ENCODE measurements at places on chromosomes 11 and 22.

- DNase-seq: no peak
These were observed 31.7 kb downstream of the PAX6 start for GRCh38 chr11:31779374-31779791.

GRCh38 chr11:16805938-16806337, 67.5 kb downstream of the C11orf58 start:
- DNase-seq: no peak

DNA sequence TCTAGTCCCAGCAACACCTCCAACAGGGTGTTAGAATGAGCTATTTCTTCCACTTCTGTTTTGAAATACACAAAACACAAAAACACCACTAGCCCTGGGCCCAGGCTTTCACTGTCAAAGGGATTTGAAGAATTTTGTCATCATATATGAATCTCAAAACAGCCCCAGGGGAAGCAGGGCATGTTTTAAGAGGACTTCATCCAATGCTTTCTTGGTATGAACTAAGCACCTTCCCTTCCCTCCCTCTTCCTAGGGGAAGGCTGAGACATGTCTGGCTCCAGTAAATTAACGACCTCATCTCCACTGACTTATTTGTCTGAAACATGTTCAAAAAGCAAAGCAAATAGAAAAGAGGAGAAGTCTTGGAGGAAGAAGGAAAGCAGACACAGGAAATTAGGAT, 75.7 kb upstream of the INCENP start:
- no peak for DNase-seq

DNA sequence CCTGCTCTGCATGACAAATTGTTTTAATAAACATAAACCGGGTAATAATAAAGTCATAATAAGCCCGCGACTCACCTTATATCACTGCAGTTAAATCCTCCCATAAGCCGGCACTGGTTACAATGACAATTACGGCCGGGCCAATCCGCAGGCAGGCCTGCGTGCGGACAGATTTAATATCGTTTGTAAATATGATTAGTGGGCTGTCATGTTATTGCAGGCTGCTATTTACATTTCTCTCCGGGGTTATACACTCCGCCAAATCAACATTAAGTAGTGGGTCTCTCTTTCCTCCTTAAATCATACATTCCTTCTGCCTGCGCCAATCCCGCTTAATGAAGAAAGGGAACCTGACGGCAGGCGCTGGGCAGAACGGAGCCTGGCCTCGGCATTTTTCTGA, 51.8 kb upstream of the LMO1 start:
- no peak for DNase-seq

GRCh38 chr11:11428714-11429113, 75.7 kb upstream of the CSNK2A3 start:
- DNase-seq: peak; percentile 37

- DNase-seq: peak; percentile 92
These were observed at the start of the genes NLRP14 and ZNF214 for GRCh38 chr11:7020183-7020917. Gene NLRP14, plus strand, starts transcription at chr11:7020479. Its CDS starts 18,108 bp downstream, at chr11:7038587. Gene ZNF214, minus strand, starts transcription at chr11:7020346. Its CDS starts 17,511 bp downstream, at chr11:7002835.

DNA sequence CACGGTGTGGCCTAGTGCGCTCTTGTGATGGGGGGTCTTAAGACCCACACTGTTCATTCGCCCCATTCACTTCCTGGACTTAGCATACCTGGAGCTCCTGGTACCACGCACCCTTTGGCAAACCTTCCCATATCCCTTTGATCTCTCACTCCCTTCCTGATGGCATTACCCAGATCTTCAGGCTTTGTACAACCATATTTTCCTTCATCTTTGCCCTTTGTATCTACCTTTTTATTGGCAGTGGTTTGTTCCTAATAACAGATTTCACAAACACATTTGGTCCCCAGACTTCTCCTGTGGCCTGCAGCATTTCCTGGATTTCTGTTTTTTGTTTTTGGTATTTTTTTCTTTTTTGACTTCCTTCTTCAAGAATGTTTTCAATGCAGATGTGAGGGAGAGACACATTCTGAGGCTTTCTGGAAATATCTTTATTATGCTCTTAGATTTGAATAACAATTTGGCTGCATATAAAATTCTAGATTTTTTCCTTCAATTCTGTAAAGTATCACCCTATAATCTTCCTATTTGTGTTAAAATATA, 16.1 kb upstream of the IFITM3 start:
- DNase-seq: no peak

GRCh38 chr11:102729849-102730815, 5.4 kb upstream of the MMP8 start:
- no peak for DNase-seq

GRCh38 chr11:37788141-37788877, 1190.3 kb upstream of the RAG2 start:
- DNase-seq: no peak

DNA sequence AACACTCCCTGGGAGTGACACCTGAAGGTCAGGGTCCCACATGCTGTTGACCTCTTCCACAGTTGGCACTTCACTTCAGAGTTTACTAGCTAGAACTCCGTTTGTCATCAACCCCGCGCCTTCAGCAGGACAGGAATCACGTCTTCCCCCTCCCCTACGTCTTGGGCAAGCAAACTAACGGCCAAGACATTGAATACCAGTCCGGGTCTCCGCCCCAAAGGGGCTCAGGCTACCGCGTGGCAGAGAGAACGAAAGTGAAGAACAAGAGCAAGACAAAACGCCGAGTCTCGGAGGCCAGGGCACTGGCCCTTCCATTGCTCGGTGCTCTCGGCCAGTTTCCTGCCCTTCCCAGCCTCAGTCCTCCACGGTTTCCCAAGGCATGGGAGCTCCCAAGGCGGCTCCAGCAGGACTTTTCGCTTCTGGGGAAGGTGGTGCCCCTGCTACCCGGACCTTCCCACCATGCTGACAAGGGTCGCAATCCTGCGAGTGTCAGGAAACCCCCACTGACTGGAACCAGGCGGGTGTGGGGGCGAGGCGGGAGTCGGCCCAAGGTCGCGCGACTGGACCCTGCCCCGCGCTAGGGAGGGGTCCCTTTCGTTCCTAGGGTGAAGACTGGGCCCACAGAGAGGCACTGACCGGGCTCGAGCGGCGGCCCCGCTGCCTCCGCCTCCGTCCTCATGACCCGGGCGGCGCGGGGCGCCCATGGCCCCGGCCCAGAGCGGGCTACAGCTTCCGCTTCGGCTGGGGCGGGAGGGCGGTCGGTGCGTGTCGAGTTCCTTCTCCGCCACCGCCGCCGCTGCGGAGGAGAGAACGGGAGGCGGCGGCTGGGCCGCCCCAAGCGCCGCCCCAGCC, at the start of gene GUCD1:
TSS of gene GUCD1 (minus strand) at position 826 of the 852 bp plus-strand sequence. CDS start at position 679, 147 bp downstream.
- DNase-seq: no peak

GRCh38 chr11:73184953-73185671, 33.0 kb upstream of the P2RY2 start:
- DNase-seq: peak; percentile 41

DNA sequence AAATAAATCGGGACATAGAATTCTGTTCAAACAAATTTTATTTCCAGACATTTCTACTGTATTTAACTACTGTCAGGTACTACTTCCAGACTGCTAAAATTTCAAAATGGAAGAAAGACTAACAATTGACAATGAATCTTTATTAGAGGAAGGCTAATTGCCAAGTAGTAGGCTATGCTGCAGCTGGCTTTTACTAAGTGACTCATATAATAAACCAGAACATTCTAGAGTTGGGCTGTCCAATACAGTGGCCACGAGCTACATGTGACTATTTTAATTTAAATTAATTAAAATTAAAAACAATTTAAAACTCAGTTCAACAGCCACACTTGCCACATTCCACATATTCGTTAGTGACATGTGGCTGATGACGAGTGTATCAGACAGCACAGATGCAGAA, 27.6 kb downstream of the CHKA start:
- no peak for DNase-seq

DNA sequence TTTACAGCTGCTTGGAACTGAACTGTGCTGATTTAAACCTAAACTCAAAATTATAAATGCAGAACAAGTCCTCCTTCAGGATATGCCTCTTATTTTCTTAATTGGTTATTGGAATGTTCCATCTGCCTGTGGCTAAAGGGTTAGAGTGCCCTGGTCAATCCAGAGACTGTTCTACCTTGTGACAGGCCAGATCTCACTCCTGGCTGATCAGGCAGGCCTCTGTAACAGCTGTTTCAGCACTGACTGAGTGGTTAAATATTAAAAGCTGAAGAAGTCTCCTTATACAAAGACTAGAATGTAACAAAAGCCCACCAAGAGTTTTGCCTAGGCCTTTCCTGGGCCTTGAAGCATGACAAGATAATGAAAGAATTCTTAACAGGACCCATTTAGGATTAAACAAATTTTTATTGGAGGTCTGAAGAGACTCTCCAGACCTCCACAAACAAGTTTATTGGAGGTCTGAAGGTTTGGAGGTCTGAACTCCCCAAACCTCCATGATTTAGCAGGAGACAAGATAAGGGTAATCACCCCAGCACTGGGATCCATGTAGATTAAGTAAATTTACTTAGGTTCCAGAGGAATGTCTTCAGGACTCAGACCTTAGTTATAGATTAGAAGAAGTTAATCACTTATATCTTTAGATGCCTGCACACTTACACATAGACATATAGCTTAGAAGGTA, 35.8 kb downstream of the TMPRSS5 start:
- no peak for DNase-seq

DNA sequence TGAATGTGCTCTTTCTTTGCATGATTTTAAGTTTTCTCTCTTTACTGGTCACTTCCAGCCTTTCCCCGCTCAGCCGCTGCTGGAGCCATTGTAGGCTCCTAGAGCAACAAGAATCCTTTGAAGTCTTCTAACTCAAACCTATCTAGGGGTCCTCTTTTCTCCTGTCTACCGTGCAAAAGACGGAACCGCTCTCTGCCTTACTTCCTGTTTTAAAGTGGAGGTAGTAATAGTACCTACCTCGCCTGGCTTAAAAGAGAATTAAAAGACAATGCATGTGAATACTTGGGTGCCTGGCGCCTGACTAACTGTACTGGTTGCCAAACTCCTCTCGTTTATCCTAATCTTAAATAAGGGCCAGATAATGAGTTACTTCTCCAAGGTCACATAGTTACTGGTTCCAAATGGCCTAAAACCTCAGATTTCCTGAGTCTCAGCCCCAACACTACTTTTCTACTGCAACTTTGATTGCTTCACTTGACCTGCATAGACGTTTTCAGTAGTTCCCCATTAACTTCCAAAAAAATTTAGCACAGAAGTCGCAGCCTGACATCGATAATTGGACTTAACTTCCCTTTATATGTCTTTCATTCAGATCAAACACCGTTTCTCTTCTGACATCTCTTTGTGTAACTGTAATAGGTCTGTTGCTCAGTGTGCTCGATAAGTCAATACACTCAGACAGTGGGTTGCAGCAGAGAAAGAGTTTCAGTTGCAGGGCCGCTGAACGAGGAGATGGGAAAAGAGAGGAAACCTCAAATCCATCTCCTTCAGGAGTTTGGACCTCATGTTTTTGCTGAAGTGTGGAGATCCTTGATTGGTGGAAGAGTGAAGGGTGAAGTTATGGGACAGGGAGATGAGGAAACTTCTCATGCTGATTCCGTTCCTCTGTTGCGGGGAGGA, 891 bp downstream of the SAMM50 start:
- DNase-seq: no peak

GRCh38 chr22:32951807-32952153, 106.4 kb downstream of the SYN3 start:
- peak; percentile 50 for DNase-seq

DNA sequence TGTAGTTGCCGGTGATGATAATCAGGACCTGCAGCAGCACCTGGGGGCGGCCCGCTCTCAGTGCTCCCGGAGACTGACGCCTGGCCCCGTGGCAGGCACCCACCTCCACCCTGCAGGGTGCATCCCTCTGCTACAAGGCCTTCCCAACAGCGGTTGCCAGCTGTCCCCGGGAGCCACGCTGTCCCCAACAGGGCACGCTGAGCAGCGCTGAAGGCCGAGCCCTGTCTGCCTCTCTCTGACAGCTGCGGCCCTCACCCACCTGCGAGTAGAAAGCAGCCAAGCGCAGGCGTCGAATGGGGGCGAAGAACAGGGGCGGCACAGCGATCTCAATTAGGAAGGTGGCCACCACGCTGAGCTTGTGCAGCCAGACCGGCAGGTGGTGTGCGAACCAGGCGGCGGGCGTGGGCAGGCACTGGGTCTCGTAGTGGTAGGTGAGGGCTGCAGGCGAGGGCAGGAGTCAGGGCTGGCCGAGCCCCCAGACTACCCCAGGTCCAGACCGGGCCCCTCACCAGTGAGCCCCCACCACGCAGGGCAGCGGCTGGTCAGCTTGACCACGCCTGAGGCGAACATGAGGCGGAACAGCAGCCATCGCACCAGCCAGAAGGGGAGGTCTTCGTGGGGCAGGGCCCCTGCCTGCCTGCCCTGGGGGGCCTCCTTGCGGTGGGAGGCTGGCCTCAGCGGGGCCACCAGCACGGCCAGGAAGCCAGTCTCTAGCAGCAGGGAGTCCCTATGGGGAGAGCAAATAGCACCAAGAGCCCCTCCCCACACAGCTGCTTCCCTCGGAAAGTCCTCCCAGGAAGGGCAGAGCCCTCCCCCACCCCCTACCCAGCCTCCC, 1.5 kb downstream of the LMF2 start:
- no peak for DNase-seq

DNA sequence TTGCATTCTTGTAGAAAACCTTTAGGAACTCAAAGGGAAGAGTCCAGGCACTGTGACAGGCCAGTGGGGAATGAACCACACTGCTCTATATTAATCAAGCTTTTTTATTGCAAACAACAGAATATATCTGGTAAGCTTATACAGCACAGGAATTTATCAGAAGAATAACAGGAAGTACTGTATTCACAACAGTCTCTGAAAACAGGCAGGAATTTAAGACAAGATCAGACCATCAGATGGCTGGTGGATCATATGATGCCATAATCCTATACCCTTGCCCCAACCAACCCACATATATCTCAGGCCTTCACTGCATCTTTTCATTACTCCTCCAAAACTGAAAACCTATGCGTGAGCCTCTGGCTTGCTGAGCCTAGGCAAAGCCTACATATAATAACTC, 1.0 kb upstream of the HTATIP2 start:
- no peak for DNase-seq

GRCh38 chr22:37972527-37972926, 11.8 kb downstream of the SOX10 start:
- no peak for DNase-seq

DNA sequence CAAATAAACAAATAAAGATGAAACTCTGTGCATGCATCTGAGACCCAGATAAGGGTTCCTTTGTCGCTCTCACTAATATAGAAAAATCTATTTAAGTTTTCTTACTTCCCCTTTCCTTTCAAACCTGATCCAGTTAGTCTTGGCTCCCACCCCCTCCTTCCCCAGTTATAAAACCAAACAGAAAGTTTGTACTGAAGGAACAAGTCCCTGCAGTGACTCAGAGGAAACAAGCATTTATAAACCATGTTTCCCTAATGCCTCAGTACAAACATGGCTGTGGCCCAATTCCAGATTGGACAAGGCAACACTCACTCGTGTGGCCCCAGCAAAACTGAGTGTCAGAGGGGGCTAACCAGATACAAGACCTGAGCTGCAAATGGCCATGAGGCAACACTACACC, 65.5 kb upstream of the ARHGAP20 start:
- DNase-seq: no peak
